Type B pancreatic cell (in vitro differentiated cells): ENCODE measurements at places on chromosomes 1 and 21. TPM values are rescaled to one million over a fixed set of nuclear protein-coding genes. Genes with fewer than 3 reads are reported as not detected.

- H3K36me3 ChIP-seq = no peaks in the 10 kb centered on the region
- H3K27ac ChIP-seq = no peak overlapping the region
- peaks cover 32% of the 10 kb centered on the region for H3K4me1 ChIP-seq
- no peak for DNase-seq
Observed at GRCh38 chr1:76035053-76035452, 39.5 kb upstream of the ST6GALNAC3 start.

The OR2G6 gene
- total RNA-seq = not detected in 2 replicates

The ST3GAL3 gene
- 6.4 and 24.4 TPM in 2 replicates for total RNA-seq

DNA sequence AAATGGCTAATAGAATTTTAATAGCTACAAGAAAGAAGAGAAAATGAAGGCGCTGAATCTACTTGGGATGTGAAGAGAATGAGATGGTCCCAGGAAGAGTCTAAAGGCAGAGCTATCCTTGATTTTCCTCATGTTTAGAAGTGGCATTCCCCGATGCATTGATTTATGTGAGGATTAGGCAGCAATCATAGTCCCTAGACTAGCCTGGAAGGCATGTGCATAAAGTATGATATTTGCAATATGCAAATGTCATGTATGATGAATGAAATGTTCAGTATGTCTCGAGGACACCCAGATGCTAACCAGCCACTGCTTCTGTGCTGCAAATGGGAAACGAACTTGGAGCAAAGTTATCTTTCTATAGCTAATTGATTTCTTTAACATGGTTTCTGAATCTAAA is 641.5 kb upstream of the PLXNA2 start:
- no peak overlapping the region for H3K4me3 ChIP-seq
- no peak overlapping the region for H3K27ac ChIP-seq
- H3K4me1 ChIP-seq = peaks cover 19% of the 10 kb centered on the region
- no peaks in the 10 kb centered on the region for H3K36me3 ChIP-seq
- peaks cover 6% of the 10 kb centered on the region for H3K27me3 ChIP-seq

DNA sequence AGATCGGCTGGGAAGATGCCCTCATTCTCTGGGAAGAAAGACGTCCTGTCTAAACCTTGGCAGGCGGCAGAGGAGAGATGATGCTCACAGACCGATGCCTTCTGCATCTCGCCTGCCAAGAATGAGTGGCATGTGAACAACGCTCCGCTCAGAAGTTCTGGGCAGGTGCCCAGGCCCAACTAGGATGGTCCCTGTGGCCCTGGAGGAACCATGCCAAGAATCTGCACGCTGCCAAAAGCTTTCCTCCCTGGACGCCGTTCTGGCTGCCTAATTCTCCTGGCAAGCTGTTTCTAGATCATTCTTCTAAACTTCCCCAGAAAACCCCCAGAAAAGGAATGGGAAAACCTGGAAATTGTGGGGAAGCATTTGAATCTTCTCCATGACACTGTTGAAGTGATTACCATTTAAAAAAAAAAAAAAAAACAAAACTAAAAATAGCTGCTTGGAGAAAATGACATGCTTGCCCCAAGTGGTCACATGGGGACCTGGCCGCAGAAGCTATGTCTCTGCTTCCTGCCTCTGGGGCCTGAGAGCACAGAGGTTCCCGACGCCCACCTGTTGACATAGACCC is 440.9 kb downstream of the PRDM2 start:
- H3K4me3 ChIP-seq = no peak overlapping the region
- H3K4me1 ChIP-seq = peaks cover 5% of the 10 kb centered on the region
- H3K27ac ChIP-seq = no peak overlapping the region
- H3K36me3 ChIP-seq = no peaks in the 10 kb centered on the region
- peaks cover 4% of the 10 kb centered on the region for H3K27me3 ChIP-seq
- DNase-seq = no peak

The DIO1 gene
- 4.1 and 6.0 TPM in 2 replicates for total RNA-seq

DNA sequence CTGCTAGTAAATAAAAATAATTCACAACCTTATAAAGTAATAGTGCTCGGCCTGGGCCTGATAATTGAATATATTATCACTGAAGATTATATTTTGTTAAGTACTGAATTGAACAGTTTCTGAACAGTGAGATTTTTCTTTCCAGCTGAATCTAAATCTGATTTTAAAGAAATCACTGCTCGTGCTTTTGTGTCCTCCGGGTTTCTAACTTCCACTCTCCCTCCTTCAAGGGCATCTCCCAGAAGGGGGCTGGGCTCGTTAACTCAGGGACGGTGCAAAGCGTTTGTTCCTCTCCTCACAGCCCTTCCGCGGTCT is 823 bp upstream of the KIF1B start:
- peak overlapping the region; percentile 99 for H3K4me3 ChIP-seq
- no peaks in the 10 kb centered on the region for H3K36me3 ChIP-seq
- no peaks in the 10 kb centered on the region for H3K27me3 ChIP-seq
- H3K27ac ChIP-seq = peak overlapping the region; percentile 98

DNA sequence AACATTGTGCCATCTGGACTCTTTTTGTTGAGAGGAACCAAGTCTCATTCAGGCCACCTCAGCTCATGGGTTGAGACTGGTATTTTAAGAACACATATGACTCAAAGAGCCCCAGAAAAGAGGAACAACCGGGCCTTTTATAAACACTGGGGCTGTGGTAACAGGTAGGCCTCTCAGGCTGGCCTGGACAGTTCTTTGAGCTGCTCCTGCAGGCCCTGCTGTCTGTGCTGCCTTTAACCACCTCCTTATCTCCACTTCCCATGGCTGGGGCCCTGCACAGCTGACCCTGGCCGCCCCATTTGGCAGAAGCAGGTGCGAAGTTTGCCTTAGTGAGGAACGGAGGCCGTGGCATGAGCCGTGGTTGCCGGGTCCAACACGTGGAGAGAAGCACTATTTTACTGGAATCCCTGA is 163.3 kb downstream of the RHOU start:
- H3K4me1 ChIP-seq = peaks cover 43% of the 10 kb centered on the region
- no peak overlapping the region for H3K4me3 ChIP-seq

DNA sequence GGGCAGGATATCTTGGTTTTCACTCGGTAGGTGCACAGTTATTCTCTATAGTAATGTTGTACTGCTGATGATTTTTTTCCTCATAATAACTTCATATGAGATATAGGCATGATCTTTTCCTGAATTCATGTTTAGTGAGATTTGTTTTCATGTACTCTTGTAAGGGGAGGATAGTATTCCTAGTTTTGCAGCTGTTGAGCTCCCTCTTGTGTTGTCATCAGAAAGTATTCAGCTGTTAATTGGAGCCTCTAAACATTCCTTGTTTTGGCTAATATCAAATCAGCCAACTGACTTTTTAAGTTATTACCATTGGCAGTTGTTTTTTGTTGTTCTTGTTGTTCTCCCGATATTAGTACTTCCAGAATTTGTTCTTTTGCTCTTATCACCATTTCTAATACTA is 24.4 kb downstream of the OR10R2 start:
- no peak overlapping the region for H3K27ac ChIP-seq
- DNase-seq = no peak
- H3K36me3 ChIP-seq = no peaks in the 10 kb centered on the region
- no peak overlapping the region for H3K4me3 ChIP-seq

- no peak overlapping the region for H3K4me3 ChIP-seq
- no peaks in the 10 kb centered on the region for H3K27me3 ChIP-seq
- peaks cover 34% of the 10 kb centered on the region for H3K36me3 ChIP-seq
- DNase-seq = no peak
Observed at GRCh38 chr1:91015794-91016550, 5.9 kb downstream of the ZNF644 start.

DNA sequence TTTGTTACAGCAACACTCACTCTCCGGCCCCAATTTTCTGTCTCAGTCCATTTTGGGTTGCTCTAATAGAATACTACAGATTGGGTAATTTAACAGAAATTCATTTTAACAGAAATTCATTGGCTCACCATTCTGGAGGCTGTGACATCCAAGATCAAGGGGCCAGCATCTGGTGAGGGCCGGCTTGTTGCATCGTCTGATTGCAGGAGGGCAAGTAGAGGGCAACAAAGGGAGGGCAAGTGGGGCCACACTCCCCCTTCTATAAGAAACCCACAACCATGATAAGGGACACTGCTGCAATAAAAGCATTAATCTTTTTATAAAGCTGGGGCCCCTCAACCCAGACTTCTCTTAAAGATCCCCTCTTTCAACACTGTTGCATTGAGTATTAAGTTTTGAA is 260.1 kb upstream of the TMPRSS15 start:
- no peak for DNase-seq
- H3K36me3 ChIP-seq = no peaks in the 10 kb centered on the region
- H3K27ac ChIP-seq = no peak overlapping the region
- no peaks in the 10 kb centered on the region for H3K4me1 ChIP-seq

The LCE2C gene
- total RNA-seq = not detected in 2 replicates

DNA sequence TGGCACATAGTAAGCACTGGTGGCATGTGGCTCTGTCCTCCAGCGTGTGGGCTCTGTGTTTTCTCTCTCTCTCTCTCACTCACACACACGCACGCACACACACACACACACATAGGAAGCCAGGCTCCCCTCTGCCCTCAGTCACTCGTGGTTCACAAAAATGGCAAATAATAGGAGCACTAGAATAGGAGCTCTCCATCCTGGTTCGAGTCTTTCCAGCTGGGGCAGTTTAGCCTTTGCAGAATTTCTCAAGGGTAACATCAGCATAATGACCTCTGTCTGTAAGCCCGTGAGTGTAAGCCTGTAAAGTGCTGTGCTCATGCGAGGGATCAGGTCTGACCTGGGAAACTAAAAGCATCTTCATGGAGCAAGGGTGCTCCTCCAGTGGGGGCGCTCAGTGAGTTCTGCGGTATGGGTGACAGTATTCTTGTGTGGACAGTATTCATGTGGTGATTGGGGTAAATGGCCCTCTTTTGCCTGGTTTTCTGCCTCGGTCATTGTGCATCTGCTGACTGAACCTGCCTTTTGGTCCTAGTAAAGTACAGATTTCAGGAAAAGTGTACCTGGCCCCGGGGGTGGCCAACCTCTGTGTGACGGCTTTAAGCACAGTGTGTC is 842 bp upstream of the ZC3H12A start:
- H3K27ac ChIP-seq = peak overlapping the region; percentile 57
- H3K4me1 ChIP-seq = peaks cover 31% of the 10 kb centered on the region
- no peaks in the 10 kb centered on the region for H3K36me3 ChIP-seq

DNA sequence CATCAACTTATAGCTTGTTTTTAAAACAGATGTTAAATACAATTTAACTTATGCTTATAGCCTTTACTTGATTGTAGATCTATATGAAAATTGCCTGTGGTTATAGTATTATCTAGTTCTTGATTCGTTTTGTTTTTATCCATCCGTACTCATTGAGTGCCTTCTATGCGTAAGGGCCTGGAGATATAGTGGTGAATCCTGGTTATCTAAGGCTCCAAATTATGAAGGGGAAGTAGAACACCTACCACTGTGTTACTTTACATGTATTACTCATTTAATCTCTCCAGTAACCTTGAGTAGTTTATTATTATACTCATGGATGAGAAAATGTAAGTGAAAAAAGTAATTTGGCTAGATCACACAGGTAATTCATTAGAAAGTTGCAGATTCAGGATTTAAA is 121.8 kb downstream of the OSBPL9 start:
- H3K27ac ChIP-seq = no peak overlapping the region
- H3K36me3 ChIP-seq = peaks cover 9% of the 10 kb centered on the region
- H3K4me3 ChIP-seq = no peak overlapping the region
- H3K27me3 ChIP-seq = no peaks in the 10 kb centered on the region

The PHACTR4 gene
- total RNA-seq = 40.3 and 50.3 TPM in 2 replicates

The PHLDA3 gene
- 59.3 and 132 TPM in 2 replicates for total RNA-seq

DNA sequence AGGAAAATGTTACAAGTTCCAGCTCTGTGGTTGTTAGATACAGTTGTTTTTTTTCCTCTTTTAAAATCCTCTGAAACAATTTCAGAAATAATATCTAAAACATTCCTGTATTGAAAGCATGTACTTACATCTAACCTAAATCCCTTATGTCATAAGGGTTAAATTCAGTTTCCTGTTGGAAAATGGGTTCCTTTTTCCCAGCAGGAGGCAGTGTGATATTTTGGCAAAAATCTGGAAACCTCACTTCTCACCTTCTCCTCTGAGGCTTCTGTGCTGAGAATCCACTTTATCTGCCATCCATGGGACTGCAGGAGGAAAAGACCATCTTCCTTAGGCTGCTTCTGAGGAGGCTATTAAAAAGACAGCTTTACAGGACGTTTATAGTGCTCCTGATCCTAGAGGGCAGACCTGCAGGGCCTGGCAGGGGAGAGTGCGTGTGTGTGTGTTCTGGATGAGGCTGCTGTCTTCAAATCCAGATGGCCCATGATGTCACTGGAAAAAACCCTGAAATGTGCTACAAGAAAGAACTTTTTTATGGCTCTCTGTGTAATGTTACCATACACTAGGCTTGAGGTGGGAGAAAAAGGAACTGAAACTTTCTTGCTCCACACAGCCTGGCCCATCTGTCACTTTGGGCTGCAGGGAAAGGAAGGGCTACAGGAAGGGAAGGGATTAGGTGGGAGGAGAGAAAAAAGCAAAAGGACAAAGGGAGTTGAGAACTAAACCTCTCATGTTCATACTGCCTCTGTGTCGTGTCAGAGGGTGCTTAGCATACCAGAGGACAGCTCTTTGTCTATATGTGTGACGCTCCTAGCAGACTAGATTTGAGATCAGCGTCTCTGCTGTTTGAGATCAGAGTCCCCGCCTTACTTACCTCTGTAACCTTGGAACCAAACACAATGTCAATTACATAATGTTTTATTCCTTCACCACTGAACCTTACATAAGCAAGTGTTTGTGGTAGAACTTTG is 379.2 kb upstream of the SPAG17 start:
- no peaks in the 10 kb centered on the region for H3K27me3 ChIP-seq
- H3K27ac ChIP-seq = peak overlapping the region; percentile 68
- H3K36me3 ChIP-seq = no peaks in the 10 kb centered on the region

- H3K27ac ChIP-seq = no peak overlapping the region
- H3K4me3 ChIP-seq = no peak overlapping the region
- no peak for DNase-seq
Observed at GRCh38 chr21:42547001-42547905, 33.6 kb downstream of the SLC37A1 start.

DNA sequence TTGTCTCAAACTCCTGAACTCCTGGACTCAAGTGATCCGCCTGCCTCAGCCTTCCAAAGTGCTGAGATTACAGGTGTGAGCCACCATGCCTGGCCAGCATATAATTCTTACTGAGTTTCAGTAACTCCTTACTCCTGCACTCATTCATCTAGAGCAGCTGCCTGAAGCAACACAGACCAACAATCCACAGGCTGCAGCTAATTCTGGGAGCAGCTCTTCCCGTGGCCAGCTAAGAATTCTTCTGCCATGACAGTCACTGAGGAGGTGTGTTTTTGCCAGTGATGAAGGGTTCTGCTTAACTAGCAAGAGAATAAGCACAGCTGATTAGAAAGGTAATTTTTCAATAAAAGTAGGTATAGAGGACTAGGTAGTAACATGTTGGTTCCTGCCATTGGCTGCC is 5.4 kb downstream of the VTCN1 start:
- H3K4me3 ChIP-seq = no peak overlapping the region
- H3K27ac ChIP-seq = no peak overlapping the region
- peaks cover 4% of the 10 kb centered on the region for H3K36me3 ChIP-seq
- peaks cover 3% of the 10 kb centered on the region for H3K27me3 ChIP-seq
- H3K4me1 ChIP-seq = peaks cover 33% of the 10 kb centered on the region

The CELF3 gene
- 17.9 and 19.0 TPM in 2 replicates for total RNA-seq

DNA sequence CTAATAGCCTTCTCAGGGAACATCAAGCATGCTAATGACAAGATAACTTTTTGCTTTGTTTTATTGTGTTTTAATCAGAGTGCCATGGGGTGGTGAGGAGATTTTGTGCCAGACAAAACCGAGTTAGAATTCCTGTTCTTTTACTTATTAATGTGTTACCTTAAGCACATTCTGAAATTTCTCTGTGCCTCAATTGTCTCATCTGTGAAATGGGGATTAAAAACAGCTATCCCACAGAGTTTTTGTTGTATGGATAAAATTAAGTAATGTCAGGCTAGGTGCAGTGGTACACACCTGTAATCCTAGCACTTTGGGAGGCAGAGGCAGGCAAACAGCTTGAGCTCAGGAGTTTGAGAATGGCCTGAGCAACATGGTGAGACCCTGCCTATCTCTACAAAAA is 138.0 kb downstream of the PROX1 start:
- H3K4me3 ChIP-seq = no peak overlapping the region
- DNase-seq = no peak
- H3K4me1 ChIP-seq = peaks cover 32% of the 10 kb centered on the region
